Naive B cell (primary cell): ENCODE measurements at places on chromosomes 16 and 17.
A peak's percentile ranks its signal among the peaks of the same experiment; 100 is the strongest.

DNA sequence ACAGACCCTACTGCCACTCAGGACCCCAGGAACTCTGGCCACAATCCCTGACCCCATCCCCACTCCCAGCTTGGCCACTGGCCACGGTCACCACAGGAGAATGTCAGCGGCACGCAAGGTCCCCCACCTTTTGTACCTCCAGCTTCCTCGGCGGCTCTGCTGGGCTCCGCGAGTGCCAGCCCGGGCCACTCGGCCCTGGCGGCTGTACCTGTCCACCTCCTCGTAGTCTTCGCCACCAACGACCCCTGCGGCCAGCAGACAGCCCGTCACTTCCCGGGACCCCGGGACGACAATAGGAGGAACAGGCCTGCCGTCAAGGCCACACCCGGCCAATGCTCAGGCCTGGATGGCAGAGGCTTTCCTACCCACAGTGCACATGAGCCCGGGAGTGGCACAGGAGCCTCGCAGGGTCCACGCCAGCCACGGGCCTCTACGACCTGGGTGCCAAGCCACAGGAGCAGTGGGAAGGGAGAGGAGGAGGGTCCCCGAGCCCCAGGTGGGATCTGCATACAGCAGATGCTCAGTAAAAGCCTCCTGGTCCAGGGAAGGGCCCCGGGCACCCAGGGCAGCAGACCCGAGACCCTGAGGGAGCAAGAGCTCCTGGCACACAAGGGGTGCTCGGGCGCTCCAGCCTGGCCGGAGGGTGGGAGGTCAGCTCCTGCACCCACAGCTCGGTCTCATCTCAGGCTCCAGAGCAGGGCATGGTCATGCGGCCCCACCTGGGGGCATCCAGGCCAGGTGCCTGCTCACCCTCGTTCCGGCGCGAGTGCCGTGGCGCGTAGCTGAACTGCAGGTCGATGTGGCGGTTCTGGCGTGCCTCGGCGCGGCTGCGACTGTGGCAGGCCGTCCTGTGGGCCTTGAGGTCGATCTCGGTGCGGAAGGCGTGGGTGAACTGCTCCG is 7.9 kb downstream of the ZNF598 start:
- DNase-seq, result no peak

GRCh38 chr16:17828012-17828411 is 357.3 kb upstream of the XYLT1 start:
- DNase-seq, result no peak

- no peak for DNase-seq
Observed at GRCh38 chr17:46064460-46064859, 65.4 kb downstream of the STH start.

- peak; percentile 18 for DNase-seq
Observed at GRCh38 chr16:66270333-66270927, 96.1 kb upstream of the CDH5 start.

GRCh38 chr17:67995570-67996263 is 552 bp downstream of the C17orf58 start:
- DNase-seq, result no peak

DNA sequence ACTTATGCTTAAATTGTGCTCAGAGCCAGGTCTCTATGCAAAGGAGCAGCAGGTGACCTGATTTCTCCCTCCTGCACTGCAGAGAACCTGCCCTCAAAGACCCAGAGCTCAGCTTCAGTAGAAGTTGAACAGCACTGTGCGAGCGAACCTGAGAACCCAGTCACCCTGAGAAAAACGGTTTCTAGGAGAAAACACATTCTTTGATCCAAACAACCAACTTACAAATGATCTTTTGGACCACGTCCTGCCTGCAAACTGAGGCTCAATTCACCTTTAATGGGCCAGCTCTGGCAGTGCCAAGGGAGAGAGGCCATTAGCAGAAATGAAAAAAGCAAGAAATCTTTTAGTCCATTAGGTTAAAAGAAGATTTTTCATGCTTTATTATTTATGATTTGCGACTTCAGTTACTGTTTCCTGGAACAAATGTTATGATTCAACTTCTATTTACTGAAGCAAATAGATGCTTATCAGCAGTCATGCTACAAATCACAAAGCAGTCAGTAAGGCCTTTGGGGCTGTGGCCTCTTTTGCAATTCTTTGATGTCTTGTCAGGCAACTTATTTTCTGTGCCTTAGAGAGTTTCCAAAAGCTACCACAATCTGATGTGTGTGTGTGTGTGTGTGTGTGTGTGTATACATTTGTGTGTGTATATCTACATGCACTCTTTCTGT is 65.7 kb upstream of the LRRC37A3 start:
- DNase-seq, result no peak

GRCh38 chr16:12819126-12820117 is 15.7 kb upstream of the CPPED1 start:
- DNase-seq, result peak; percentile 51

DNA sequence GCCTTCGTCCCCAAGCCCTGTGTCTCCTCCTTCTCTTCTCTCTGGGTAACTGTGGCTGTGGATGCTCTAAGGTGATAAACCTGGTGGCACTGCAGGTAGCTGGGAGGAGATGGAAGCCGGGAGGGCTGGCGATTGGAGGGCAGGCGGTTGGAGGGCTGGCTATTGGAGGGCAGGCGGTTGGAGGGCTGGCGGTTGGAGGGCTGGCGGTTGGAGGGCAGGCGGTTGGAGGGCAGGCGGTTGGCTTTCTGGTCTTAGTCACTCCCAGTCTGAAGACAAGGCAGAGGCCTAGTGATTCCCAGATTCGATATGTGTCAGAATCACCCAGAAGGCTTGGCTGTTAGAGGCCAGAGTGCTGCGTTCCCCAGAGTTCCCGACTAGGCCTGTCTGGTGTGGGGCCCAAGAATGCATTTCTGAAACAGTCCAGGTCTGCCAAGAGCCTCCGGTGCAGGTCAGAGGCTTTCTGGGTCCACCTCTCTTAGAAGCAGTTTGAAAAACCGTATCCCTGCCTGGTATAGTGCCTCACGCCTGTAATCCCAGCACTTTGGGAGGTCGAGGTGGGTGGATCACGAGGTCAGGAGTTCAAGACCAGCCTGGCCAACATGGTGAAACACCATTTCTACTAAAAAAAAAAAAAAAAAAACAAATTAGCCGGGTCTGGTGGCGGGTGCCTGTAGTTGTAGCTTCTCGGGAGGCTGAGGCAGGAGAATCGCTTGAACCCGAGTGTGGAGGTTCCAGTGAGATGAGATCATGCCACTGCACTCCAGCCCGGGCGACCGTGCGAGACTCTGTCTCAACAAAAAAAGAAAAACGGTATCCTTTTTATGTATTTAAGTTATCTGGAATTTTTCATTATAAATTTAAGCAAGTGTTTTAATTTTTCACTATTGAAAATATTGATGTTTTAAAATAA is 59.7 kb downstream of the WDR45B start:
- no peak for DNase-seq

- no peak for DNase-seq
Observed at GRCh38 chr16:31348579-31348978, 6.4 kb upstream of the ITGAX start.
